Activated CD4-positive, alpha-beta T cell treated with anti-CD3 and anti-CD28 coated beads, Interleukin-2, Interleukin-6, amounts not matched to agents 100 ng/mL and 50 ng/mL, durations not matched to agents 16 hours and 8 hours (primary cell): ENCODE measurements at places on chromosomes 3 and 15.

DNA sequence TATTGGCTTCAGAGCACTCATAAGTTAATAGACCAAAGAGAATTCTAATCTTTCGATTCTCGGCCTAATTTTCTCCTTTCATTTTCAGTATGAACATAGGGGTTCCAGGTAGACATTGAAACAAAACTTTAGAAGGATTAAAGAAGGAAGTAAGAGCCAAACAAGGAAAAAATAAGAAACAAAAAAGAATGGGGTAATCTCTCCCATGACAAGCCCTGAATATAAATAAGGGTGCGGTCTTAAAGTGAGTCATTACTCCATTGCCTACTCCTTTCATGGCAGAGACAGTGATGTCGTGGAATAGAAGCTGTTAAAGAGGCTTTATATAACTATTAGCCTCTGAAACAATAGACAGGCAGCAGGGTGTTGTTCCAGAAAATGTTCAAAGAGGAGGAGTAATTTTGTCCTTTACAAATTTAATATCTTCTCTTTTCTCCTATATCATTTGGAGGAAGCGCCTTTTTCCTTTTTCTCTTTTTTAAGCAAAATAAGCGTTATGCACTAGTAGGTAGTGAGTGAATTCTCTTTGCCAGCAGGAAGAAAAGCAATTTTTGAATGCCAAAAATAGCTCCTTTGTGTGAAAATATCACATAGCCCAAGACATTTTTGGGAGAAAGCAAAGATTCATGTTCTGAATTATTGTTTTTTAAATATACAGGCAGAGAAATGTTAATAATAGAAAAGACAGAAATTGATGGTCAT lies 607.9 kb upstream of the KCNMB2 start:
- peak; percentile 9 for DNase-seq

DNA sequence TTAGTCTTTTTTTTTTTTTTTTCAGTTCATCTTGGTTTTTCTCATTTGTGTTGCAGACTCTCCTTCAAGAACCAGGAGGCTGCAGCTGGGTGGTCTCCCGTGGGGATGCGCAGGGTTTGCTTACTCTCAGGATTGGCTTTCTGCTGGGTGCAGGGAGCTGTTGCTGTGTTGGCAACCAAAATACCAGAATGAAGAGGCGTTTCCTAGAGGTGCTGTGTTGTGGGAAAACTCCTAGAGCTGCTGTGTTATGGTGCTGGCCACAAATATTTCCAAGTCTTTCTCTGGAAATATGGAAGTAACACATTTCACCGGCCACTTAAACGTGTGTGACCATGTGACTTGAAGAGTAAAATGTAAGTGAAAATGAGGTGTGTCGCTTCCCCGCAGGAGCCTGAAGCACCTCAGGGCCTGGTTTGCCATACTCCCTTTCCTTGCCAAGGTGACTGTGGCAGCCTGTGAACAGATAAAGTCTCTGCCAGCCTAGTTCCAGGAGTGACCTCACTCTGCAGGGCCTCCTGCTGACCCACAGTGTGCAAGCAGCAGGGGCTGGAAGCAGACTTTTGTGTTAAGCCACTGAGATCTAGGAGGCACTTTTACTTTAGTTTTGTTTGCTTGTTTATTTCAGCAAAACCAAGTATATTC lies 258.9 kb downstream of the ADAMTS17 start:
- no peak for DNase-seq

DNA sequence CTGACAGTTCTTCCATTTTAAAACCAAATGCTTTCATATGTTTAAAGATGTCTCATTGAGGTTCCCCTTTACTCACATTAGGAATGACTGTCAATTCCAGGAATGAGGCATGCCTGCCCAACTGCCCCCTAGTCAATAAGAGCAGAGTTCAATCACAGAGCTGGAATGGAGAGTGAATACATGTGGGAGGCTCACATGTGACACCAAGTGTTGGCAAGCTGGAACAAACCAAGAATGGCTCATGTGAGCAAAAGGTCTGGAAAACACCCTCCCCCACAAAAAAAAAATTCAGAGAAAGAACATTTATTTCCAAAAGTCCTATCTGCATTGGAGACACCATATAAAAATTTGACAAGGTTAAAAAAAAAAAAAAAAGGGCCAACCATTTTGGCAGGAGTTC lies 3.7 kb downstream of the PBRM1 start:
- DNase-seq = peak; percentile 79

DNA sequence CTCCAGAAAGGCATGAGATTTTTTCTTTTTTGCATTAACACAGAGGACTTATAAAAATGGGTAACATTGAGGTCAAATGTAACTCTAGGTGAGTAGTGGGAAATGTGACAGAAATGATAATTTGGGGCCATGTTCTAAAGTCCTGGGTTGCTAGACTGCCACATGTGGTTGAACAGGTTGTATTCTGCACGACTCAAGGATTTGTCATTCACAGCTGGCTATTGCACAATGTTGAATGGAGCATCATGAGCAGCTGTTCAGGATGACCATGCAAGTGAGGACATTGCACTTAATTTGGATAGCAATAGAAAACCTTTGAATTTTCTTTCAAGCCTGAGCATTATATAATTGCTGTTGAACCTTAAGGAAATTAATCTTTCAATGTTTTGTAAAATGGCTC lies 396.6 kb downstream of the NAALADL2 start:
- DNase-seq = no peak

DNA sequence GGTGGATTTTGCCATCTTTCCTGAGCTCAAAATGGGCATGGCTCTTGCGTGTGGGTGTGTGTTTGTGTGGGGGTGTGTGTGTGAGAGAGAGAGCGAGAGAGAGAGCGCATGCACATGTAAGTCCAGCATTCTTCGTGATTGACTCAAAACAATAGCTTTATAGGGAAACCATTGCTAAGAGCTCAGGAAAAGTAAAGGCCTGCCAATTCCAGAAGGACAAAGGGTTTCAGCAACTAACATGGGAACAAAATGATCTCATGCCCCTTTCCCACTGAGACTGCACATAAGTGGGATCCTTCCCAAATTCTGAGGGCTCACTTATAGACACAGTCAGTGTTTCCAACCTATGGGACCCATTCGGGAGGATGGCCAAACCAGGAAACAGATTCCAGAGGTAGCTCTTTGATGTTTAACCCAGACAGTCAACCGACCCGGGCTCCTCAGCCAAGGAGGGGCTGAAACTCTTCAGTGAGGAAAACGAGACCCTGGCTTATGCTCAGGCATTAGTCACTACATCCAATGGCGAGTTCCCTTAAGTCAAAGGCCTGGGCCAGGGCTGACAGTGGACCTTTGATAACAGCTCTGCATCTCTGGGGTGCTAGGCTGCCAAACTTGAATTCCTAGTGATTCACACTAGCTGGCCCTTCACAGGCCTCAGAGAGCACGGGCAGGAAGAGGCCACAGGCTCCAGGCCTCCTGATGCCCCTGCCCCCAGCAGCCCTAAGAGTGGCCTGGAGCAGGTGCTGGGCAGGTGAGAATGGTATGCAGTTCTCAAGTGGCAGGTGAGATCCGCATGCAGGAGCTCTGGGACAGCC lies 305.0 kb upstream of the C2CD4B start:
- DNase-seq = no peak

DNA sequence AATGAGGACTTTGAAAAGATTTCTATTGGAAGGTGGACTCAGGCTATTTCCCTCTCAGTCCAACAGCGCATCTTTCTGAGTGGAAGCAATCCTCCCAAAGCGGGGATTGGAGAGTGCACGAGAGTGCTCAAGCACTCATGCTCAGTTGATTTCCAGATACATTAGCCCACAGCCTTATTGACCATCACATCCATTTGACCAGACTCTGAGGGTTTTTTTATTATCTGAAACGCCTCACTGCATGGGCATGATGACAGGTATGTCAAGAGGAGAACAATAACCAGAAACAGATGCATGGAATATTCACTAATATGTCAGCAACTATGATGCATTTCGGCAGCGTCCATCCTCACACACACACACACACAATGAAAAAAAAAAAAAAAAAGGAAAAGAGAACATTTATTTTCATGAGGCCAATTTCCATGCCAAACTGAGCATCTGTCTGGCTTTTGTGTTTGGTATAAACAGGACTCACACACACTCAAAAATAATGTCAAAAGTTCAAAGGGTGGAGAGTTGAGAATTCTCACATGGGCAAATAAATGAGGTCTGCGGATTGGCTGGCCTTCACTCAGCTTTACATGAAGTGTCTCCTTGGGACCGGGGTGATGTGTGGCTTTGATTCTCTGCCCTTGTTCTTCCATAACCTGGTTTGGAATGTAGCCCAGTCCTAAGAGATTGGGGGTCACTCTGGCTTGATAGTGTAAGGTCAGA lies 371.6 kb downstream of the MCTP2 start:
- DNase-seq = no peak

- DNase-seq = no peak
These were observed 15.4 kb downstream of the PLSCR1 start for GRCh38 chr3:146529021-146529420.

- DNase-seq = no peak
These were observed 25.3 kb downstream of the CHDH start for GRCh38 chr3:53820756-53821580.

- no peak for DNase-seq
These were observed 138.0 kb upstream of the MEF2A start for GRCh38 chr15:99427668-99428361.

- DNase-seq = peak; percentile 67
These were observed 16.7 kb upstream of the WNT7A start for GRCh38 chr3:13896473-13897154.

DNA sequence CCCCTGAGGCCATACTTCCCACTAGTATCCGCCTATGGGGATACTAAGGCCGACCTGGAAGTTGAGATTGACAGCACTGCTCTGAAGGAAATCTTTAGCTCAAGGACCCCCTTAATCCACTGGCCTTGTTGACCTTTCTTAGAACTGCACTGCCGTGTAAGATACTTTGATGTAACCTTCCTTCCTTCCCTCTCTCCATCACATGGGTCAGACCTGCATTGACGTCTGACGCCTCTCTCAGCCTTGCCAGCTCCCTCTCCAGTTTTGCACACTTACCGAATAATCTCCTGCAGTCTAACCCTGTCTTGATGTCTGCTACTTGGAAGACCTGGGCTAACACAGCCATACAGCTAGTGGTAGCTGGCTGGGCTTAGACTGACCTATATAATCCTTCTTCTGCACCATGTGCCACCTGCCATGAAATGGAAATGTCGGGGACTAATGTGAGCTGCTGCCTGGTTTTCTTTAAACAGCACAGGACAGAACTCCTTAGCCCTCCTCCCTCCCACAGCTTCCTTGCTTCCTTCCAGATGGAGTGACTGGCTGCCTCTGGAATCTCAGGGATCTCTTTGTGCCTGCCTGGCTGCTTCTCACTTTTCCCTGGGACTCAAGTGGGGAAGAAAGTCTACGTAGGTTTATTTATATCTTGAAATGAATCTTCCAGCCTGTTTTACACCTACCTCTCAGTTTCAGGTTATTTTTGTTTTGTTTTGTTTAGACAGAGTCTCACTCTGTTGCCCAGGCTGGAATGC lies 39.2 kb upstream of the HERC1 start:
- no peak for DNase-seq

- no peak for DNase-seq
These were observed 18.1 kb downstream of the ARL8B start for GRCh38 chr3:5140230-5140621.

DNA sequence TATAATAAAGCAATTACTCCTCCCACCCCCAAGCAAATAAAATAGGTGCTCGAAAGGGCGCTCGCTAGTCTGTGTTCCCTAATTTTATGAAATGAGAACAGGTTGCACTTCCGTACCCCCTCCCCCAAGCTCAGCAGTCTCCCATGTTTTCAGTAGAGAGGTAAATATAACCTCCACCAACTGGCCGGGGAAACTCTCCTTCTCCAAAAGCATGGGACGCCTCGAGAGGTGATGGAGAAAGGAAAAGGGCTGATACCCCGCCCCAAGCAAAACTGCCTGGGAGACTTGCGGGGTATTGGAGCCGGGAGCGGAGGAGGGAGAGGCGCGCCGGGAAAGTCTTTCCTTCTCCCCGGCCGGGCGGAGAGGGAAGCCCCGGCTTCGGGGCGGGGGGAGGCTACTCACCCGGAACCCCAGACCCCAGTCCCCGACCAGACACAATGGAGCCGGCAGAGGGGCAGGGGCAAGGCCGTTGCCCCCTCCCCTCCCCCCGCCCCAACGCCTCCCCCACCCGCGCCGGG lies 605 bp downstream of the DCUN1D1 start:
- DNase-seq = no peak

DNA sequence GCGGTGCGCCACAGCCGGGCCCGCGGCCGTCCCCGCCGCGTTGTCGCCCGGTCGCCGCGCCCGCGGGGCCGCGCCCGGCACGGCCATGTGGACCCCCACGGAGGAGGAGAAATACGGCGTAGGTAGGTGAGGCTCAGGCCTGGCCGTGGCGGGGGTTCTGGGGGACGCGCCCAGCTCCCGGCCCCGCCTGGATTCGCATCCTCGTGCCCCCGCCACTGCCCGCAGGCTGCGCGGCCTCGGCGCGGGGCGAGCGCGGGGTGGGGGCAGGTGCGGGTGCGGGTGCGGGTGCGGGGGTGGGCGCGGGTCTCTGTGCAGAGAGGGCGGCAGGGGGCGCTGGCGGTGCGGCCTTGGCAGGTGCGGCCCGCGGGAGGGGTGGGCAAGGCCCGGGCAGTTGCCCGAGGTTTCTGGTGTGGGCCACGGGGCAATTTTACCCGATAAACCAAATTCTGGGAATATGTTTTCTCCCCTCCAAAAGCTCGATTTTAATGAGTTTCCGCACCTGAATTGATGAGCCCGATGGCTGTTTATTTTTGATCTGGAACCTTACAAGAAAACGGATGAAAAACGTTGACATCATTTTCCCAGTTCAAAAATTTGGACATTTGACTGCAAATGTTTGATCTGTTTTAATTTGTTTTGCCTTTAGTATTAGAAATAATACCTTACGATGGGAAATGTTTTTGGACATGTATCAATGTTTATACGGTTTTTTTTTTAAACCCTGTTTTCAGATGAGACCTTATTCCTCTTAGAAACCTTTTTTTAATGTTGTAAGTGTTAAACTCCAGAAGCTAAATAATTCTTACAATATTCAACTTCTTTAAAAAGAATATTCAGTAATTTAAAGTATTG lies 678 bp downstream of the DOCK3 start:
- peak; percentile 69 for DNase-seq

- no peak for DNase-seq
These were observed 25.3 kb downstream of the RBPMS2 start for GRCh38 chr15:64749999-64750657.

DNA sequence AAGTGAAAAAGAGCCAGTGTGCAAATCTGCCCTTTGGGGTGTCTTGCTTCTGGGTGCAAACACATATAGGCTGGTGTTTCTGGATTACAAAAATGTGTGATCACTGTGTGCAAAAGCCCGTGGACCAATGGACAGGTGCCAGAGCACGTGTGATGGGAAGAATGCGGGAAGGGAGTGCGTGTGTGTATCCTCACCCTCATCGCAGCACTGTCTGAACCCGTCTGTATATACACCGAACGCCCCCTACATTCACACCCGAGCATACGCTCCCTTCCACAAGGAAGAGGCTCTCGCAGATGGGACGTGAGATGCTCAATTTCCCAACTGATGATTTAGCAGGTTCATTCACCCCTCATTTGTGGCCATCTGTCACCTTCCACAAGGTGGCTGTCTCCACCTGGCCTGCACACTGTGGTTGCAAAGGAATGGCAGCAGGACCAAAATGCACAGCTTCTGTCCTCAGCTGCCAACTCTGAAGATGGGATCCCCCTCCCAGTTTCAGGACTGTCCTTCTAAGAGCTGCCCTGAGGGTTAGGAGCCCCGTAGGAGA lies 19.4 kb upstream of the SLC6A1 start:
- no peak for DNase-seq

- DNase-seq = no peak
These were observed 129.9 kb downstream of the ROBO2 start for GRCh38 chr3:77169823-77170222.
